ENCODE measurements at places on chromosomes 2 and 18.

- peak; percentile 80 for DNase-seq
Measured at GRCh38 chr2:127701193-127701650, at the start of gene SFT2D3. TSS of gene SFT2D3 (plus strand) at chr2:127701497. CDS start at chr2:127701529, 32 bp downstream.

GRCh38 chr18:32201948-32202672, 12.3 kb downstream of the MEP1B start:
- DNase-seq = no peak

DNA sequence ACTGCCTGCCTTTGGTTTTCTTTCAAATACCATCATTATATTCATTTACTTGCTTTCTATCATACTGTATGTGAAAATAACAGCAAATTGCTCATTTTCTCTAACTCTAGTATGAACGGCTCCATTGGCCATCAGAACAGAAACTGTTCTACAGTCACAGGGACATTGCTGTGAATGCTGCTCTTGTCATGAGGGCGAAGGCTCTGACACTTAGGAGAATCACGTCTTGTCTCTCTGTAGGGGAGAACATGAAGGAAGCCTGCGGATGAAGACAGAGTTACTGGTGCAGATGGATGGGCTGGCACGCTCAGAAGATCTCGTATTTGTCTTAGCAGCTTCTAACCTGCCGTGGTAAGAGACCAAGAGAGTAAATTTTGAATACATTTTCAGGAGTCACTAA, 41.7 kb upstream of the ELOA2 start:
- DNase-seq = no peak

- DNase-seq = no peak
Measured at GRCh38 chr2:149145314-149146295, 107.1 kb downstream of the LYPD6B start.

GRCh38 chr18:36108196-36108595, 20.9 kb downstream of the SLC39A6 start:
- no peak for DNase-seq

DNA sequence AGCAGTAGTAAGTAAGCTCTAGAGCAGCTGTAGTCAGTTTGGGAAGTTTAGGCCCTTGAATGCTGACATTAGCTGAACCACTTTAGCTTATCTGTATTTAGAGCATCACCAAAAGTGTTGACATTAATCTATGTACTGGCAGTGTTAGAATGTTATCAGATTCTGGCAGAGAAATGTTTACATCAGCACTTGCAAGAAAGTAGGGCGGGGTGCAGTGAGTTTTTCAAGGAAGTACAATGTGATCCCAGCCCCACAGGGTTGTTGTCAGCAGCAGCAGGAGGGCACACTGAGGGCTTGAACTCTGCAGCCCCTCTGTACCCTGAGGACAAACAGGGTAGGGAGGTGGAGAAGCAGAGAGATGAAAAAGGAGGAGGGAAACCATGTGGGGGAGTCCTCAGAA, 35.5 kb upstream of the RMP24 start:
- DNase-seq = no peak

- no peak for DNase-seq
Measured at GRCh38 chr2:163264341-163264740, 425.8 kb upstream of the KCNH7 start.

DNA sequence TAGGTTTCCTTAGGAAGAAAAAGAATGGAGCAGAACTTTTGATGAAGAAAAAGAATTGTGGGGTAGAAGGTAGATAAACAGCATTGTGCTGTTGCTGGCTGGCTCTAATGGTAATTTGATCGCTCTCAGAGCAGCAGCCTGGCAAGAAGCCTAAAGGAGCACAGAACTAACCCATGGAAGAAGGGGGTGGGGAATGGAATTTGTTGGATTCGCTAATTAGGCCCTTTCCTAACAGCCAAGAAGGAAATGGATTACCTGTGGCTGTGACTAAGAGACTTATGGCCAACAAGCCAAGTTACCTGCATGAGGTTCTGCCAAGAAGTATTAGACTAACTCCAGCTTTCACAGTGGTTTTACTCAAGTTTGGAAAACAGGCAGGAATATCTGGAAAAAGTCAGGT, 210.6 kb downstream of the IKZF2 start:
- no peak for DNase-seq

DNA sequence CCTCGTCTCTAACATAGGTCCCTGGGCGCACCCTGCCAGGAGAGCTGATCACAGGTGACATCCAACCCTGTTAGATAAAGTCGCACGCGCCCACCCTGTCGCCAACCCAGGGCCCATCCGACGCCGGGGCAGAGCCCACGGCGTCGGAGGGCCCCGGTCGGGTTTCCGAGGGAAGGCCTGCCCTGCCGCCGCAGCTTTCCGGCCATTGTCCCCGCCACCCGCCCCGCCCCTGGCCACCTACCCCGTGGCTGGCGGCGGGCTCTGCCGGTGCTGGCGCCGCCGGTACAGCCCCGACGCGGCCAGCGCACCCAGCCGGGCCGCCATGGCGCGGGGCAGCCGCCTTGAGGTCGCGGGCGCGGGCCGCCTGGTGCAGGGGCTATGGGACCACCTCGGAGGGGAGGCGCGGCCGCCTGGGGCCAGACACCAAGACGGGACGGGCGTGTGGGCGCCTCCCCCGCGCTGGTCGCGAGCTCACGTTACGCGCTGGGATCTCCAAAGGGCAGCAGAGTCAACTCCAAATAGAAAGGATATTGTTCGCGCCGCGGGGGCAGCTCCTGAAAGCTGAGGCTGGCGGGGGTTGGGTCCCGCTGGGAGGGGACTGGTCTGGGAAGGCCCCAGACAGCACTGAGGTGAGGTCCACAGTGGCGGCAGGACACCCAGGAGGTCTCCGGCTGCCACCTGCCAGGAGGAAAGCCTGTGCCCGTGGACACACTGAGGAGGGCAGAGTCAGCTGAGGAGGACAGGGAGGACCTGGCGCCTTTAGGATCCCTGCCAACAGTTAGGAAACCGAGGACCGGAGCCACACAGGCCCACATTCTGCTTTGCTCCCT, 11.1 kb downstream of the LIMS2 start:
- no peak for DNase-seq

DNA sequence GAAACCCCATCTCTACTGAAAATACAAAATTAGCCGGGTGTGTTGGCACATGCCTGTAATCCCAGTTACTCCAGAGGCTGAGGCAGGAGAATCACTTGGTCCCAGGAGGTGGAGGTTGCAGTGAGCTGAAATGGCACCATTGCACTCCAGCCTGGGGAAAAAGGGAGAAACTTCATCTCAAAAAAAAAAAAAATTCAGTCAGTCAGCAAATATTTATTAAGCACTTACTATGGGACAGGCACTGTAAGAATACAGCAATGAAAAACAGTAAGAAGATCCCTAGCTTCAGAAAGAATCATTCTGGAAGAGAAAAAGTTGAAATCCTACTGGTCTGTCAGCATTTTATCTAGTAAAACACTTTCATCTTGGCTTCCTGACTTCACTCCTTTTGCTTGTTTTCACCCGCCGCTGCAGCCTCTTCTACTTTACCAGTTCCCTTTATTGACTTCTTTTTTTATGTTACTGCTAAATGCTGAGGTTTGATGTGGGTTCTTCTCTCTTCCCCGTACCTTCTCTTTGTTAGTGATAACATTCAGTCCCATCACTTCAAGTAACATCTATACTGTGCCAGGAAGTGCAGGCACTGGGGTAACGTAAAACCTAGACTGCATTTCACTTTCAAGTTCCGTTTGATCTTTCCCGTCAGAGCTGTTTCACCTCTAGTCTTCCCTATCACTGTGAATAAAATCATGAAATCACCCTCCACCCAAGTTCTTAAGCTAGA, 10.8 kb upstream of the TAF4B start:
- no peak for DNase-seq

- no peak for DNase-seq
Measured at GRCh38 chr18:46466234-46467160, 190.5 kb downstream of the LOXHD1 start.

DNA sequence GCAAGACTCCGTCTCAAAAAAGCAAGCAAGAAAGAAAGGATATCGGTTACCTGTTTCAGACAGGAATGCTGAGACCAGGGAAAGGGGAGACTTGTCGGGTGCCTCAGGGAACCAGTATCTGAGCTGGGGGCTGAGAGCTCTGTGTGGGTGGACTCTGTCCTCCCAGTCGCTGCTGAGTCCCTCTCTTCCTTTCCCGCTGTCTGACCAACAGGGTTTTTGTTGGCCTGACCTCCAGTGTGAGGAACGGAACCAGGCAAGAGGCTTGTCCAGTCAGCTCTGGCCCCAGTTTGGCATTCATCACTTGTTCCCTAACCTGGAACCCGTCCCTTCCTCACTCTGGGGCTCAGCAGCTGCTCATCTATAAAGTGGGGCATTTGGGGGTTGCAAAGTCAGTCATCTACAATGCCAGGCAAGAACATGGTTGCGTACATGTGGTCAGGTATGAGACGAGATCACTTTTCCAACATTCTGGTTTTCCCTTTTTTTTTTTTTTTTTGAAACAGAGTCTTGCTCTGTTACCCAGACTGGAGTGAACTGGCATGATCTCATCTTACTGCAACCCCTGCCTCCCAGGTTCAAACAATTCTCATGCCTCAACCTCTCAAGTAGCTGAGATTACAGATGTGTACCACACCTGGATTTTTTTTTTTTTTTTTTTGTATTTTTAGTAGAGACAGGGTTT, 116.4 kb downstream of the PLB1 start:
- no peak for DNase-seq

DNA sequence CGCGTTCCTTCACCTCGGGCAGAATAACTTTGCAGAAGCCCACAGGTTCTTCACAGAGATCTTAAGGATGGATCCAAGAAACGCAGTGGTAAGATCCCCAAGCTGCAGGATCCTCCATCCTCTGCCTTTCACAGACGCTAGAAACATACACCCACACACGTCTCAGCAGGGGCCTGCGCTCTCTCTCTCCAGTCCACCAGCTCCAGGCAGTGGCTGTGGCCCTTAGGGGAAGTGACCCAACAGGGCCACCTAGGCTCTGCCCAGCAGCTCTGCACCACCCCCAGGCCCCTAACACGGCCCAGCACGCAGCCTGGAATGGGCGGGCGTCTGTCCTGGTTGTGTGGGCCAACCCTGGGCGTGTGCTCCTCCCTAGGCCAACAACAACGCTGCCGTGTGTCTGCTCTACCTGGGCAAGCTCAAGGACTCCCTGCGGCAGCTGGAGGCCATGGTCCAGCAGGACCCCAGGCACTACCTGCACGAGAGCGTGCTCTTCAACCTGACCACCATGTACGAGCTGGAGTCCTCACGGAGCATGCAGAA, 40.4 kb downstream of the ADI1 start:
- no peak for DNase-seq

GRCh38 chr2:43405829-43406228, 179.4 kb upstream of the ZFP36L2 start:
- no peak for DNase-seq

GRCh38 chr2:217790195-217790594, 212.6 kb downstream of the TNS1 start:
- DNase-seq = no peak

GRCh38 chr2:128306931-128307460, 11.7 kb downstream of the HS6ST1 start:
- DNase-seq = no peak

- DNase-seq = no peak
Measured at GRCh38 chr2:56806924-56807323, 623.1 kb downstream of the CCDC85A start.

GRCh38 chr2:234142530-234142929, 92.0 kb downstream of the SPP2 start:
- no peak for DNase-seq

- DNase-seq = no peak
Measured at GRCh38 chr2:108244667-108245414, 5.1 kb downstream of the SULT1C3 start.

- DNase-seq = no peak
Measured at GRCh38 chr2:145012214-145012670, 492.3 kb upstream of the ZEB2 start.

GRCh38 chr2:195021711-195022507, 635.1 kb upstream of the SLC39A10 start:
- no peak for DNase-seq

DNA sequence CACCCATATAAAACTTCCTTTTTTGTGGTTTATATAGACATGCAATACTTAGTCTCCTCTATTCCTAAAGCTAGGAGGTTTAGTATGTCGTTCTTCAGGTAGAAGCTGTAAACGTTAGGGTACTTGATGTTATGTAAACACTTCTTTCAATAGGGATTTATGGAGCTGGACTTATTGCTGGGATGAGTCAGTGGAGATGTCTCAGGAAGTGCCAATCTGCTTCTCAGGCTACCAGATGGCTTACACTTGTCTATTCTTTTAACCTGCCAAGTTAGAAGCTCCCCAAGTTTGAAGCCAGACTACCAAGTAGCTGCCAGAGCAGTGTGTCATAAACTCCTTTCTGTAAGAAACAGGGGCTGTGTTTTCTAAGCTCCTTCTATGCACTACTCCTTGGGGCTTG, 756.5 kb upstream of the LRRTM1 start:
- no peak for DNase-seq

- DNase-seq = no peak
Measured at GRCh38 chr18:79856119-79857007, 58.6 kb downstream of the KCNG2 start.

GRCh38 chr2:172097557-172098131, 5.1 kb downstream of the DLX2 start:
- DNase-seq = no peak

- no peak for DNase-seq
Measured at GRCh38 chr2:132875193-132875592, 205.2 kb upstream of the LYPD1 start.

DNA sequence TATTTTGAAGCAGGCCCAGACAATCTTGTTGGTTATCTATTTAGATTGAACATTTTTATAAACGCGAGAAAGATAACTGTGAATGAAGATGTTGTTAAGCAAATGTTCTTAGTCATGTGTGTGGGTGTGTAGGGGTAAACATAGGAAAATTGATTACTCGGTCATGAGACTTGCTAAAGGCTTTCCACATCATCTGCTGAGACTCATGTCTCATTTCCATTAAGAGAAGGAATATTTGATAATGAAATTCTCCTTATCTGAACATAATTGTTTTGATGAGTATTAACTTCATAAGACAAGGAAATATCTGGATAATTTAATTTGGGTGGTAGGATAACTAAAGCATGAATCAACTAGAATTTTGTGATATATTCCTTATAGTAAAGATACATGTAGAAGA, 19.7 kb downstream of the CCDC102B start:
- DNase-seq = no peak

GRCh38 chr2:210481601-210482175, 5.1 kb upstream of the LANCL1 start:
- no peak for DNase-seq

DNA sequence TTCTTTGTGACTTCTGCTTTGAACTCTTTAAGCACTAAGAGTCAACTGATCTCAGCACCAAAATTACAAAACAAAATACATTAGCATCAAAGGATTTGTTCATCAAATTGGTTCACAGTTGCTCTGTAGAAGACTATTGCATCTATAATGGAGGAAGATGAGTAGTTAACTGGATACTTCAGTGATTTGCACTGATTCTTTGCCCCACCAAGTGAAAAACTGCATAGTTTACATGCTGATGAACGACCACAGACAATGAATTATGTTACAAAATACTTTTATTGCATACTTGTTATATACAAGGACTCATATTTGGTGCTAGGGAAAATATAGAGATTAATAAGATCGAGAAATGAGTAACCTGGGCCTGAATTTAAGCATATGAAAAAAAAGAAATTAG, 107.2 kb downstream of the SCG2 start:
- DNase-seq = no peak

GRCh38 chr2:25380023-25380422, 38.3 kb upstream of the DNMT3A start:
- no peak for DNase-seq

GRCh38 chr18:9495916-9496705, 20.8 kb downstream of the RALBP1 start:
- DNase-seq = no peak
